ENCODE measurements at places on chromosomes 4 and X.

- DNase-seq = no peak
Measured at GRCh38 chrX:129077424-129078170, 445.7 kb downstream of the SMARCA1 start.

DNA sequence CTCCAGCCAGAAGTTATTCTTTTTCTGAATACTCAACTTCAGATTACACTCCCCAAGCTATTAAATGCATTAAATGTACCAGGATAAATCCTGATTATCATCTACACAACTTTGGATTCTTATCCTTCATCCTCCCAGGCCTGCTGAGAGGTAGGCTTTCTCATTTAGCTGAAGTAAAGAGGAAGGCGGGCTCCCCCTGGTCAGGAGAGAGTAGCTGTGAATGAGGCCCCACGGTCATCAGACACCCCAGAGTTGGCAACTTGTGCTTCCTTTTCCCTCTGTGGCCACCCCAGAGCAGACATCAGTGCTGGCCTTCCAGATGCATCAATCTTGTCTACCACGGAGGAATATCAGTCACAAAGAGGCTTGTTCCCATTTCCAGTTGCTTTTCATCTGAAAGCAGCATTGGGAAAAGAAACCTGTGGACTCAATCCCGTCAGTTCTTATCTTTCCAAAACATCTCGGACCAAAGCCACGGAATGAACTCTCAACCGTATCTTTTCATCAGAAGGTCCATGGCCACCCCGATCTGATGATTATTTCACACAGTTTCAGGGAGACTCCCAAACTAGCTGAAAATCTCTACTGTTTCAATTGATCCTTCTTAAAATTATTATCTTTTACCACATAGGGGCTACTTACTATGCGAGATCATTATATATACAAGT lies 79.2 kb downstream of the FBXO8 start:
- no peak for DNase-seq

- no peak for DNase-seq
Measured at GRCh38 chrX:150482537-150483206, 85.7 kb upstream of the MTM1 start.

- no peak for DNase-seq
Measured at GRCh38 chr4:81106150-81106549, 75.6 kb downstream of the BMP3 start.

GRCh38 chr4:147683188-147683591 lies 773 bp downstream of the PRMT9 start:
- DNase-seq = no peak

All from activated CD8-positive, alpha-beta memory T cell treated with anti-CD3 and anti-CD28 coated beads, Interleukin-2, amount 50 U/mL, for 48 hours (primary cell).